ENCODE measurements at places on chromosomes 1 and 21.

- DNase-seq = no peak
These were observed 77.1 kb upstream of the HOOK1 start for GRCh38 chr1:59737638-59738037.

GRCh38 chr1:181028615-181029014 lies 5.2 kb upstream of the MR1 start:
- no peak for DNase-seq

GRCh38 chr1:58927722-58928085 lies 143.9 kb upstream of the JUN start:
- DNase-seq = no peak

DNA sequence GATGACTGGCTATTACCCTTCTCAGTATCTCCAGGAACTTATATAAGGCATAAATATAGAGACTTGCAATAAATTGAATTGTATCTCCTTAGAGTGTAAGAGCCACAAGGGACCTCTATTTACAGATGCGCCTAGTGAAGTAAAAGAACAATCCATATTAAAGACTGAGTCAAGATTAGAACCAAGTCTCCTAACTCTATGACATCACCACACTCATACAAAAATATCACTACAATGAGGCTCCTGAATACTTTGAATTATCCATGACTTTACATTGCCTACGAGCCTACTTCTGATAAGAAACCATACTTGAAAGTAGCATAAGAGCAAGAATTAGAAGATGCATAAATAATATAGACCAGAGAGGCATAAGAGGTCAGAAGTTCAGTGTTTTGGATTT lies 18.8 kb downstream of the DPYD start:
- DNase-seq = no peak

DNA sequence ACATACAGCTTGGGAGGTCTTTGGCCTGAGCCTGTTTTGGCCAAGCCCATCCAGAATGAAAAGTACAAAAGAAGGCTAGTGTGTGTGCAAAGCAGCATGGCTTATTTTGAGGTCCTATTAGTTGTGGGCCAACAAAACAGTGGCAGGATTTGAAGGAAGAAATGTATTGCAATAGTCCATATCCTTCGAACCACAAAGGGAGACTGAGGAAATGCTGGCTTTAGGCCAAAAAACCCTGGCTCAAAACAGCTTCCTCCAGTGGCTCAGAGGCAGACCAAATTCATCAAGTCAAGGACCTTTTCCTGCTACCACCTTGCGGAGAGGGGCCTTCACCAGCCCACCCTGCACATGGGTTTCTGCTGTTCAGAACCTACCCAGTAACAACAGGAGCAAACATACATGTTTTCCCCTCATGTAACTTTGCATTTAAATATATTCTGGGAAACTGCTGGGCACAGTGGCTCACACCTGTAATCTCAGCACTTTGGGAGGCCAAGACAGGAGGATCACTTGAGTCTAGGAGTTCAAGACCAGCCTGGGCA lies 43.3 kb downstream of the VPS26C start:
- DNase-seq = no peak

DNA sequence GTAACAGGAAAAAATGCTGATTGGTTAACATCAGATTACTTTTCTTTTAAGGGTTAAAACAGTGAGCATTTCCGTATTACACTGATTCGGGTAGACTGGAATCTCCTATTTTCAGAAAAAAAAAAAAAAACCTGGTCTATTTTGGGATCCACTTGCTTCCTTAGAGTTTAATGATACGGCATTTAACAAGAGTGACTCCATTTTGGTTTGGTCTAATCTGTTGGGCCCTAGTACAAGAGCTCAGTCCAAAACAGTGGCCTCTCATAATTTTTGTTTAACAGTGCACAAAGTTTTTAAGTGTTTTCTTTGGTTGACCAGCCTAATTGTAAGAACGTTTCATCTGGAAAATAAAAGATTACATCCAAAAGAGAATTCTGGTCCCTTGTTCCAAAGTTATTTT lies 120.2 kb downstream of the NRDC start:
- DNase-seq = no peak

DNA sequence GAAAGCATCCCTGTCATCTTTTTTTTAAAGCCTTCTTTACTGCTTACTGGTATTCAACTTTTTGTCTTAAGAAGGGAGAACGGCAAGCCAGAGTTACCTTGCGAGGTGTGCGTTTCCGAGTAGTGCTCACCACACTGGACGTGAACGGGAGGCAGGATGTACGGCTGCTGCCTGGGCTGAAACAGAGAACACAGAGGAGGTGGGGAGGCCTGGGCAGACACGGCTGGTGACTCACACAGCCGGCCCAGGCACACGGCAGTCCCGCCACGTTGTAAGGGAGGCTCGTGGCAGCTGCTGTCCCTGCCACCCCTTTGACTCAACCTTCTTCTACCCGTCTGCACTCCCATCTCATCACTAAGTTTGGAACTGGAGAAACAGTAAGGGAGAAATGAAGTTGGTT lies 105.8 kb downstream of the SMYD2 start:
- DNase-seq = no peak

- DNase-seq = no peak
These were observed 1.5 kb upstream of the SCP2 start for GRCh38 chr1:52925571-52926005.

DNA sequence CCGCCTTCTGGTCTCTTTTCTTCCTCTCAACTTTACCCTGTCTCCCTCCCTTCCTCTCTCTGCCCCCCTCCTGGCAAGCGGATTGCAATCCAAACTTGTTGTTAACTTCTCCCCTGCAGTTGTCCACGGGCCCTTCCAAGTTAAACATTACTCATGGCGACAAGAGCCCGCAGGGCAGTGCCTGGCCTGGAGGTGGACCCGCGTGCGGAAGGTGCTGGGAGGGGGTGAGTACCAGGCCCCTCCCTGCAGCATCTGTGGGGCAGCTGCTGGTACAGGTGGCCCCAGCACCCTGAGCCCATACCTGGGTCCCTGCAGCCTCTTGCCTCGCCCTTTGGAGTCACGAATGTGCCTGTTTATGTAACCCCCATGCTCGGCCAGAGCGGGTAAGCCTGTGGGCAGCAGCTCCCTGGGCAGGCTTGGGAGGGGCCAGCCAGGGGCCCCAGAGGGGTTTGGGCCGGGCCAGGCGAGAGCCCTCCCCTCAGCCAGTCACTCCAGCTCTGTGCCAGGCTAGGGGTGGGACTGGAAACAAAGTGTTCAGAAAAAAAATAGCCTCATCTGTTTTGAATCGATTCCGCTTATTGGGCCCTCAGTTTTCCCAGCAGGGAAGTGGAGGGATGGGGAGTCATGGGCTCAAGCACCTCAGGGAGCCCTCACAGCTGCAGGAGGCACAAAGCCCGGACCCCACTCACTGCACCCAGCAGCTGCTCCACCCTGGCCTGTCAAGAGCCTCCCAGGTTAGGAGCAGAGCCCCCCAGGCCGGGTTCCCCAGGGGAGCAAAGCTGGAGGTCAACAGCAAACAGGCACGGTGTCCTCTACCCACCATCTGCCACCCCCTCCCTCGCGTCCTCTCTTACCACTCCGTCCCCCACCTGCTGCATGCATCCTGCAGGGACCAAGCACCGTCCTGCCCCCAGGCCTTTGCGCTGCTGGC lies 14.0 kb upstream of the FAAP20 start:
- DNase-seq = no peak

DNA sequence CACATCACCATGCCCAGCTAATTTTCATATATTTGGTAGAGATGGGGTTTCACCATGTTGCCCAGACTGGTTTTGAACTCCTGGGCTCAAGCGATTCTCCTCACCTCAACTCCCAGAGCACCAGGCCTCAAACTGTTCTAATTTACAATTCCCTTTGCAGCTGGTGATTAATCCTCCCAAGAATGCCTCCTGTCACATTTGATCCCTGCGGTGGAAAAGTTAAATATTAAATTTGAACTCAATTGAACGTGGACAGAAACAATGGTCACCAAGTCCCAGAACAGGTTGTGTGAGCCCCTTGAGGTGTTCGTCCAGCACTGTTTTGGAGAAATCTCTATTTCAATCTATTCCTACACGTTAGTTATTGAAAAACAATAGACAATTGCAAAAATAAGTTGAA lies 2.0 kb upstream of the ANKRD35 start:
- no peak for DNase-seq

GRCh38 chr1:29575277-29575676 lies 339.0 kb downstream of the PTPRU start:
- no peak for DNase-seq

DNA sequence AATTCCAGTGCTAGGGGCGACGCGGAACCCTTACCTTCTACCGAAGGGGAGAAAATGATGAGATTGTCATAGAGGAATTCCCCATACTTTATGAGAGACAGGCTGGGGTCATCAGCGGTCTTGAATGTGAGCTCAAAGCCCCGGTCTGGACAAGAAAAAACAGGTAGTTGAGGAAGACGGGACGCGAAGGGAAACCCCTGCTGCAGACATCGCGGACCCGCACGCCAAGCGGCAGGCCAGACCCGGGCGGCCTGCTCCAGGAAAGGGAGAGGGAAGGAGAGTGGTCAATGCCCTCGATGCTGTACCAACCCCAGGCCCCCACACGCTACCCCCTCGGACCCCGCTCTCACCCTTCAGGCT lies 342 bp downstream of the DDOST start:
- no peak for DNase-seq

DNA sequence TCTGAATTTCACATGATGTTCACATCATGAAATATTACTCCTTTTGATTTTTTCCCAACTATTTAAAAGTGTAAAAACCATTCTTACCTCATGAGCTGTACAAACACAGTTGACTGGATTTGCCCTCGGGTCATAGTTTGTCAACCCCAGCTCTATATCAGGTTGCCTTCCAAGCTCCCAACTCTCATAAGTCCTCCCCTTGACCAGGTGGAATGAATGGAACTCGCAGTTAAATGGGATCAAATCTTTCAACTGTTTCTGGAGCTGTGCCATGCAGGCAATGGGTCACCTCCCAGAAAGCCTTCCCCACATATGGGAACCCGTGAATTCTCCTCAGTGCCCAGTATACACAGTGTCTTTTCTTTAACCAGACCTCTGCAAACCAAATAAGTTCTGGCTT lies 169.8 kb upstream of the FOXD3 start:
- no peak for DNase-seq

DNA sequence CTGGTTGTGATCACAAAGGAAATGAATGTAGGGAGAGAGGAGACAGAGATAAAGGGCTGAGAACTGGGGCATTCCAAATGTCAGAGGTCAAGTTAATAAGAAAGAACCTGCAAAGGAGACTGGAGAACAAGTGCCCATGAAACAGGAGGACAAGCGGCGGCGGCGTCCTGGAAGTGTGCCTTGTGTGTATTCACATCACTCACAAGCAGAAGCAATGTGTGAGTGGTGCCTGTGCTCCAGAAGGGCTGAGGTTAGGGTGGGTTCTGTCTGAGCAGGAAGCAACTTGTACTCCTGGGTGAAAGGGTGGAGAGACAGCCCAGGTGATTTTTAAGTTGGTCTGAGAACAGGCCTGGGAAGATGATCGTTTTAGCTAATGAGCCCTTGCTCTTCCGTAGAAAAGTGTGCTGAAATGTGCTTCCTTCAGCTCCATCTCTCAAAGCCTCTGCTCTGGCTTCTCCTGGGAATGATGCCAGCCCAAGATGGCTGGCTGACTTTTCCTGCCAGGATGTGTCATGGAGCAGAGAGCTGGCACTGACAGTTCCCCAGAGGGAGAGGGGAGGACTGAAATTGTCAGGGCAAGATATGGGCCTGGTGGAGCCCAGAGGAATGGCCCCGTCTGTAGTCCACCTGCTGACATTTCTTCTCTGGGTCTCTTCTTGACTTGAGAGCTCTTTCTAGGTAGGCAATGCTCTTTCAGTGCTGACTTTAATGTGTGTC lies 25.1 kb upstream of the PLEKHA6 start:
- DNase-seq = no peak

DNA sequence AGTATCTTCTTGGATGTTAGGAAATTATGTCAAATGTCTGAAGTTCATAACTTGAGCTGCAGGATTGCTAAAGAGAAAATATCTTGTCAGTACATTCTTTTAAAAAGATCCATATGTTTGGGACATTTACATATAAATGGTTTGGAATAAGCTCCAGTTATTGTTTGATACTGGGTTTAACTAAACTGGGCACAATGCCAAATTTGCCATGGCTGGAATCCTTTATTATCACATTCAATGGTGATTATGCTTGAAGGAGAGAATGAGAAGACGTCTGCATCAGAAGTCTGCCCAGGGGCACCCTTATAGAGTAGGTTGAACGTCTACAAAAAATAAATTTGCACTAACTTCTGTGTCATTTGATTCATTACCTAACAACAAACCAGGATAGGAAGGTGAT lies 652.5 kb downstream of the AMY1C start:
- DNase-seq = peak; percentile 27

DNA sequence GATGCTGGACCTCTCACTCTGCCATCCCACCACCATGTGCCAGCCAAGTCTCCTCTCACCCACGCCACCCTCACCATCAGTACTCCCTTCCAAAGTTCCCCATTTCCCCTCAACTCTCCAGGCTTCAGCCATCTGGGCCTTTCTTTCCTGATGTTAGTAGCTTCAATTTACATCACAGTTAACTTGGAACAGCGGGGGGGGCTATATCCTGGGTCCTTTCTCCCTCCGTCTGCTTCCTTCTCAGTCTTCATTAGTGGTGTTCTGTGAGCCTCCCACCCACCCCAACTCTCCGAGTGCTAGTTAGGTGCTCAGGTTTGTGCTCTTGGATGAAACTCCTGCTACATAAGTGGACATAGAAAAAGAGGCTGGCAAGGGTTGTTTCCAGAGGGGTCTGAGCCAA lies 31.9 kb downstream of the KCNC4 start:
- no peak for DNase-seq

DNA sequence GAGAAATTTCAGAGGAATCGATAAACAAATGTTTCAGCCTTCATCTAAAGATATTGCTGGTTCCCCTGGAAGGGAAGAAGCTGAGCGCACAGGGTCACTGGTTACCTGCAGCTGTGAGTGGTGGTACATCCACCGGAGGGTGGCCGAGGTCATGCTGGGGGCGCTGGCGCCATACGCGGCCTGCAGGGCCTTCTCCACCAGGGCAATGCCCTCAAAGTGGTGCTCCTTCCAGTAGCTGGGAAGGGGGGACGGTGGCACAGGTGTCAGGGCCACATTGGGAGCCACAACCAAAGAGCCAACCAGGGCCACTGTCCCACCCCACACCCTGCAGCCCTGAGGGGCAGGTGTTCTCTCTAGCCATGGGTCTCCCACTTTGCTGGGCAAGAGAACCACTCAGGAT lies 4.7 kb downstream of the AKR7A3 start:
- DNase-seq = no peak

DNA sequence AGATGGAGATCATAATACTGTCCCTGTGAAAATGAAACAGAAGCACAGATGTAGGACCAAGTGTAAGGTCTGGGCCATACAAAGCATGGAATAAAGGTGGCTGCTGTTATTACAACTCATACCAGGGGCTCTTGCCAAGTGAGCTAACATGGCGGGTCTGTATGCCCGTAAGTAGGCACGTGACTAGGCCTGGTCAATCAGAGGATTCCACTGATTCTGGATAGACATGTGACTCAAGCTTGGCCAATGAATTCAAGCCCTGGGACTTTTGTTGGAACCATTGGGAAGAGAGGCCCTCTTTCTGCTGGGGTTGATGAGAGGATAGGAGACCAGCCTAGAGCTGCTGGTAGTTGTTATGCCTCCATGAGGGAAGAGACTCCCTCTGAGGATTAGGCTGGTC lies 47.8 kb upstream of the WNT4 start:
- DNase-seq = no peak

- no peak for DNase-seq
These were observed 2.1 kb downstream of the CAPZB start for GRCh38 chr1:19483261-19483660.

GRCh38 chr1:26780344-26780957 lies 7.3 kb upstream of the PIGV start:
- no peak for DNase-seq

- DNase-seq = no peak
These were observed 9.2 kb upstream of the ARF1 start for GRCh38 chr1:228073061-228073856.

GRCh38 chr21:39612233-39613040 lies at the start of gene B3GALT5:
Gene B3GALT5, plus strand, starts transcription at chr21:39612940. Its CDS starts 47,620 bp downstream, at chr21:39660560.
- DNase-seq = no peak
